Dermis microvascular lymphatic vessel endothelial cell (primary cell): ENCODE measurements at places on chromosomes 3 and 15. TPM values are rescaled to one million over a fixed set of nuclear protein-coding genes. Genes with fewer than 3 reads are reported as not detected.

Gene MOBP
- under 0.01 TPM in 1 of 2 replicates, not detected in the other for total RNA-seq

Gene ACKR4
- total RNA-seq: under 0.01 and 0.13 TPM in 2 replicates

Gene POC1A
- 6.4 and 12.5 TPM in 2 replicates for total RNA-seq

Gene PLA2G4B
- 0.13 and 1.0 TPM in 2 replicates for total RNA-seq

Gene DAZL
- total RNA-seq: not detected in 2 replicates

Gene ISL2
- 0.63 and 0.90 TPM in 2 replicates for total RNA-seq

Gene SLC22A14
- total RNA-seq: under 0.01 TPM in 1 of 2 replicates, not detected in the other

Gene ITIH3
- 0.64 and 1.1 TPM in 2 replicates for total RNA-seq

- DNase-seq: no peak
These were observed 7.5 kb downstream of the C3orf22 start for GRCh38 chr3:126551121-126551838.

GRCh38 chr3:97705764-97706163 lies 58.8 kb upstream of the ARL6 start:
- no peak for DNase-seq

GRCh38 chr3:123733805-123734526 lies 149.1 kb upstream of the HACD2 start:
- DNase-seq: no peak

GRCh38 chr15:80036071-80036470 lies 23.4 kb upstream of the ZFAND6 start:
- DNase-seq: no peak

- DNase-seq: no peak
These were observed 207.7 kb upstream of the PDZRN3 start for GRCh38 chr3:73832426-73832825.

- DNase-seq: no peak
These were observed 13.6 kb upstream of the WNT5A start for GRCh38 chr3:55500555-55501330.

GRCh38 chr3:20574746-20575145 lies 388.7 kb upstream of the SGO1 start:
- DNase-seq: no peak

GRCh38 chr15:69400850-69401249 lies 13.3 kb upstream of the KIF23 start:
- DNase-seq: no peak

GRCh38 chr3:185056908-185057307 lies 96.0 kb downstream of the C3orf70 start:
- no peak for DNase-seq

DNA sequence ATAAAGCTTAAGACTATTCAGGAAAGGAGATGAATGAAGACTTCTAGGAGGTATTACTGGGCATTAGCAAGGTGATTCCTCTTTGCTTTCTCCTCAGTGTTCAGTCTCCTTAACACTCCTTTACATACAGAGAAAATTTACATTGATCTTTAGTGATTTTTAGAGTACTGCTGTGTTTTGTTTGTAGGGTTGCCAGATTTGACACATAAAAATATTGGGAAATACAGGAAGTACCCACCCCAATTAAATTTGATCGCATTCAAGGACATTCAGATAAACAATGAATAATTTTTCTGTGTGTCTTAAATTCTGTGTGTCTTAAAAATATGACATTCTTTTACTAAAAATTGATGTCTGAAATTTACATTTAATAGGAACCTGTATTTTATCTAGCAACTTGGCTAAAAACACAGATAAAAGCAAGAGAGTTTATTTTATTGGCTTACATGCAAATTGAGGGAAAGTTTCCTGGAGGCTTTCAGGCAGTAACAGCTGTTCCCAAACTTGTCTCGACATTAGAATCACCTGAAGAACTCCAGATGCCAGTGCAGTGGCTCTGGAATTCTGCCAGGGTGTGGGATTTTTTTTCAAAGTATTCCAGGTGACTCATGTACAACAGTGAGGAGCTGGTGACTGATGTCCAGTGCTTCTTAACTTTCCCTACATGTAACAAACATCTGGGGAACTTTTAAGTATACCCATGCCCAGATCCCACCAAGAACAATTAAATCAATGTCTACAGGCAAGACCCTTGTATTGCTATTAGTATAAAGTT lies 23.4 kb upstream of the PLOD2 start:
- DNase-seq: no peak

DNA sequence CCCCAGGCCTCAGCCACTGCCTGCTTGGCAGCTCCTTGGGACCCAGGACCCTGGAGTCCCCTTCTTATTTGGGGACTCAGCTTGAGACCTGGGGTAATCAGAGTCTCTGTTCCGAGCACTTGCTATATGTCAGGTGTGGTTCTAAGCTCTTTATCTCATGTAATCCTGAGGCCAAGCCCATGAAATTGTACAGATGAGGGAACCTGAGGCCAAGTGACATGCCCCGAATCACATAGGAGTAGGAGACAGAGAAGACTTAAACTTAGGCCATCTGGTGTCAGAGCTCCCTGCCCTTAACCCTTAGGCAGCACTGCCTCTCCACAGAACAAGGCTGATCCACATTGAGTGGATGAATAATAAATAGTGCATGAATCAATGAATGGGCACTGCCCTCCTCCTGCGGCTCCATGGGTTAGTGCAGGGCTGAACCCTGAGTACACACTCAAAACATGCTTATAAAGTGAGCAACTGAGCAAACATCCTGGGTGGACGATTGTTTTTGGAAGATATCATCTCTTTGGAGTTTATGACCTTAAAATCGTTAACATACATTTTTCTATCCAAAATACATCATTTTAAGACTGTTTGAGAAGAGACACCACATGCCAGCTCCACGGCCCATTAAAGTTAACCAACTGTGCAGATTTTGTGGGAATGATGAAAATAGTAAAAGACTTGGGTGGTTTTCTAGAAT lies 33.2 kb upstream of the IQSEC1 start:
- DNase-seq: no peak

GRCh38 chr3:165195640-165196576 lies at the start of gene SLITRK3:
Gene SLITRK3, minus strand, starts transcription at chr3:165196384. Its CDS starts 5,554 bp downstream, at chr3:165190830.
- DNase-seq: no peak

GRCh38 chr15:66830358-66830757 lies 128.3 kb downstream of the SMAD6 start:
- DNase-seq: peak; percentile 70

GRCh38 chr3:50167069-50167840 lies 12.1 kb downstream of the SEMA3F start:
- peak; percentile 78 for DNase-seq
